Esophagus muscularis mucosa (tissue), 4 donors: ENCODE measurements at places on chromosomes 4 and X.

DNA sequence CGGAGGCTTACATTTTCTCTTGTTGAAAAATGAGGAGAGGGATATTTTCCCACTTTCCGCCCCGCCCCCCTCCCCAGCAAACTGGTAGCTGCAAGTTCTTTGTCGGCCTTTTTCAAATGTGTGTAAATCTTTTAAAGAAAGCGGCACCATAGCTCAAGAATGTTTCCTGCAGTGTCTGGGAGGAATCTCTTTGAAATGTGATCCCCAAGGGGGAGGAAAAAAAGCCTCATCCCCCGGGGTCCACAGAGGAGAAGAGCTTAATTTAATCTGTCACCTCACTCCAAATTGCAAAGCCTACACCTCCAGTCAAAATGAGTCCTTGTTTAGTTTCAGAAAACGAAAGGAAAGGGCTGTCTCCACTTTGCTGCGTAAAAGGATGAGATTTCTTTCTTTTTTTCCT is 34.8 kb downstream of the ASMT start:
- DNase-seq = no peak

- no peak for DNase-seq
These were observed 5.9 kb downstream of the ZFYVE28 start for GRCh38 chr4:2412534-2412884.

DNA sequence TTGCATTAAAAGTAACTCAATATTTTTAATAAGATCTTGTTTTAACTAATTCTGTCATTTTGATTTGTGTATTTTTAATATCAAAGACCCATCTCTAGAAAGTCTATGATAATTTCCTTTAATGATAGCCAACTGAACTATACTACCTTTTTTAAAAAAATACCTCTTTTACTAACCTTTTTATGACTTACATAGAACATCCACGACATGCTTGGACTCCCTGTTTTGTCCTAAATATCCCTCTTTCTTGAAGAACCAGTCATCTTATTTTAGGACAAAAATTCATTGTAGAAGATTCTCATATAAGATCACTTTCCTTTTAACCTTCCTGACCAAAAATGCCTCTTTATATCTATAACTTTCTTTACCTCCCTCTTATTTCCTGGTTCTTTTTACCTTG is 76.8 kb upstream of the GC start:
- no peak for DNase-seq

DNA sequence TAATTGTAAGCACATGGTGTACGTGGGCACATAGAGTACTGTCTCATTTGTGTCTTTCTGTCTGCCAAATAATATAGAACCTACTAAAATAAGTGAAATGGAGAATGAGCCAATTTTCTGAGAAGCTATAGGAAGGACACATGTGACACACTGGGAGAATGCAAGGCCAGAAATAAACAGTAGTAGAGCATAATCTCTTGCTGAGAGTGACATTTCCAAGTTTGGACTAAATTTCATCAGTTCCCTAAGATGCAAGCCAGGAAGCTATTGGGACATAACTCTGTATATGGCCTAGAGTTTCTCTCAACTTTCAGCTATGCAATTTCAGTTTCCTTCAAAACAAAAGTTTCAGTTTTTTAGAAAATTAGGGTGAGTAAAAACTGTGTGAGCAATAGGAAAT is 638.7 kb downstream of the PCDH18 start:
- DNase-seq = no peak

DNA sequence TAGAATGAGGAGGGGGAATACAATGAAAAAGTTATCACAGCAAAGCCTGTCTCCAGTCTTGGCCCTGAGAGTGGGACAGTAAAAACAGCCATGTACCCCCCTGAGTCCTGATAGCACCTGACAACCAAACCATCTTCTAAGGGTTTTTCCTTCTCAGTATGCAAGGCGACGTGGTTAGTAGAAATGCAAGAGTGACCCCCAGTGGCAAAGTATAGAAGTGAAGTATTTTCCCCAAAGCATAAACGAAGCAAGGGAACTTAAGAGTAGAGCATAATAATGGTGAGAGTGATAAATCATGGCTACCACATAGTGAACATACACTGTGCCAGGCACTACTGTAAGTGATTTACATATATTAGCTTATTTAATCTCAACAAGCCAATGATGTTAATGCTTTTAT is 52.8 kb downstream of the FAM47C start:
- DNase-seq = no peak

- DNase-seq = no peak
These were observed 200.1 kb downstream of the NPNT start for GRCh38 chr4:106095408-106095807.
